ENCODE measurements at places on chromosomes 1 and 21. TPM values are rescaled to one million over a fixed set of nuclear protein-coding genes. Genes with fewer than 3 reads are reported as not detected.

- H3K4me1 ChIP-seq = peaks cover 17% of the 10 kb centered on the region
- H3K27ac ChIP-seq = no peak overlapping the region
- no peaks in the 10 kb centered on the region for H3K27me3 ChIP-seq
- H3K4me3 ChIP-seq = no peak overlapping the region
These were observed 185.7 kb upstream of the VAMP3 start for GRCh38 chr1:7585216-7585907.

DNA sequence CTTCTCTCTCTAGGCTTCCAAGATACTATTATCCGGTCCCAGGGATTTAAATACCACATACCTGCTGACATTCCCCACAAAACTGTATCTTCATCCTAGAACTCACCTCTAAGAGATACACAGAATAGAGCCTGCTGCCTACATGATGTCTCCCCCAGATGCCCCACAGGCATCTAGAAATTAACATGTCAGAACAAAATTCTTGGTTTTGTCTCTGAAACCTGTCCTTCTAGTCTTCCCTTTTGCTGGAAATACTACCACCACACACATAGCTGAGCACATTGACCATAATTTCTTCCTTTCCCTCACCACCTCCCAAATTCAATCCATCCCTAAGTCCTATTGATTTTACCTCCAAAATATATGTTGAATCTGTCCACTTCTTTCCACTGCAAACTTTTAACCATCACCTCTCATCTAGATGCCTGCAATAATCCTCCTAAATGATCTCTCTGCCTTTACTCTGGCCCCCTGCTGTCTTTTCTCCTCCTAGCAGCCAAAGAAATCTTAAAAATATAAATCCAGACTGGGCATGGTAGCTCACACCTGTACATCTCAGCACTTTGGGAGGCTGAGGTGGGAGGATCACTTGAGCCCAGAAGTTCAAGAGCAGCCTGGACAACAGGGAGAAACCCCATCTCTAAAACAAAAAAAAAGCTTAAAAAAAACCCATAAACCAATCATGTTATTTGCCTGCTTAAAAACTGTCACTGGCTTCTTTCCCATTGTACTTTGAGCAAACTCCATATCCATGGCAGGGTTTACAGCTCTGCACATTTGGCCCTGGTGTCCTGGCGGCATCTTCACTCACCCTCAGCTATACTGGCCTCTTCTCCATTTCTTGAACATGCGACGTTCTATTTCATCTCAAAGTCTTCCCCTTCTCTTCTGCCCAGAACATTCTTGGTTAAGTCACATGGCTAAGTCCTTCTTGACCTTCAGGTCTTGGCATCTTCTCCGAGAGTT is 6.2 kb upstream of the FAM76A start:
- no peaks in the 10 kb centered on the region for H3K36me3 ChIP-seq
- H3K27ac ChIP-seq = no peak overlapping the region
- no peaks in the 10 kb centered on the region for H3K27me3 ChIP-seq
- H3K4me3 ChIP-seq = no peak overlapping the region
- DNase-seq = no peak

DNA sequence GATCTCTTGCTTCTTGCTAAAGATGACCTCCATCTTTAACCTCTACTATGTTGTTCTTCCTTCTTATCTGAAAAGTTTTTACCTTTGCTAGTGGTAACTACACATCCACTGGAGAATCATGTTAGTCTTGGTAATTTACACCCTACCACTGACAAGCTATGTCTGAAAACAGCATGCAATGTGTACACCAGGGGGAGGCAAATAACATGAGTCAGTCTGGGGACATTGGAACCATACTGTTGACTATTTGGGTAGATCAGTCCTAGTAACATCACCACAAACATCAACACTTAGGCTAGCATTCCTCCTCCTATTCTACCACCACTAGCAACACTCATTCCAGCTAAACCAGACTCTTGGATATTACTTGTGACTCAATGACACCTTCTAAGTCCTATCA is 549.0 kb downstream of the KCNT2 start:
- H3K4me1 ChIP-seq = no peaks in the 10 kb centered on the region
- no peak overlapping the region for H3K27ac ChIP-seq
- no peaks in the 10 kb centered on the region for H3K36me3 ChIP-seq

DNA sequence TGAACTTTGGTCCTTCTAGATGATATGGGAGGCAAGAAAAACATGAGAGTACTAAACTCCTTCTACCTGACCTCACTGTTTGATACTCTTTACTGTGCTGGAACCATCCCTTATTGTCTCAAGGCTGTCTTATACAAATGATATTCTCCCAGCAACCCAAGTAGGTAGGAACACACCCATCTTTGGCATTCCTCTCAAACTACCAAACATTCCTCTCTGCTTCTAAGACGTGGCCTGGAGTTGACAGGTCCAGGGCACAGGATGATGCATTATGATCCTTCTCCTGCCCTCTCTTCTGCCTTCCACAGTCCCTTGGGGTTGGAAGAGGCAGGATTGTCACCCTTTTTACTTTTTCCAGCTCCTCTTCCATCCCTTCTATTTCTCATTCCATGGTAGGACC is 90.5 kb downstream of the SPATA17 start:
- H3K27me3 ChIP-seq = no peaks in the 10 kb centered on the region
- H3K4me1 ChIP-seq = no peaks in the 10 kb centered on the region
- H3K4me3 ChIP-seq = no peak overlapping the region
- DNase-seq = no peak

DNA sequence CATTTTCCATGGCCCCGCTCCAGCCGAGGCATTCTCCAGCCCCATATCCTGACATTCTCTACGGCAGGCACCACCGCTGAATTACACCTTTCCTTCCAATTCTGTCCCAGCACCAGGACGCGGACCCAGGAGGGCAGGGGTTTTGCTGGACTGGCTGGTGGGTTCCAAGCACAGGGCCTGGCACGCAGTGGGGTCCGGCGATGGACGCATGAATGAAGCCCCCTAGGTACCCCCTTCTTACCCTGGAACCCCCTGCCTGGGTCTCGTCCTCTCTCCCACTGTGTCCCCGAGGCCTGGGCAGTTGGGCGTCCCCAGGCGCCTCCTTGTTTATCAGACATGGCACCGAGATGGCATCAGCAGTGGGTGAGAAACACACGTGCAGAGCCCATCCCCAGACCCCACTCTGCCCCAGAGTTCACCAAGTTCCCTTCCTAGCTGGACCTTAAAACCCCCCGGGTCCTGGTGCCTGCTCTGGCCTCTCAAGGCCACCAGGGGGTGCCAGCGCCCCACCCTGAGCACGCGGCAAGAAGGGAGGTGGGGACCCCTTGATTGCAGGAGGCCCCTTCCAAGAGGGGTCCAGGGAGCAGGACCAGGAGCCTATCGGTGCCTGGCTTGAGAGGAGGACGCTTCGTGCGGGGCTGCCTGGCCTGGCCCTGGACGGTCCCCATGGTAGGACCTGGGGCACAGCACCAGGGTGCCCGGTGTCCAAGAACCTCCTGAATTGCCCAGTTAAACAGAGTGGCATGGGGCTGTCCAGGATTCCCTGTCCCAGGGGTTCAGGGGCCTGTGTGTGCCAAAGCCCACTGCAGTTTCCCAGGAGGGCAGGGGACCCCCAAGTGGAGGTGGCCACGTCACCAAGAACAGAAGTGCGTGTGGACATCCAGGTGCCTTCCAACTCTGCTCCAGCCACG is 46.1 kb downstream of the MEGF6 start:
- no peak overlapping the region for H3K4me3 ChIP-seq
- peaks cover 12% of the 10 kb centered on the region for H3K4me1 ChIP-seq
- H3K36me3 ChIP-seq = no peaks in the 10 kb centered on the region

DNA sequence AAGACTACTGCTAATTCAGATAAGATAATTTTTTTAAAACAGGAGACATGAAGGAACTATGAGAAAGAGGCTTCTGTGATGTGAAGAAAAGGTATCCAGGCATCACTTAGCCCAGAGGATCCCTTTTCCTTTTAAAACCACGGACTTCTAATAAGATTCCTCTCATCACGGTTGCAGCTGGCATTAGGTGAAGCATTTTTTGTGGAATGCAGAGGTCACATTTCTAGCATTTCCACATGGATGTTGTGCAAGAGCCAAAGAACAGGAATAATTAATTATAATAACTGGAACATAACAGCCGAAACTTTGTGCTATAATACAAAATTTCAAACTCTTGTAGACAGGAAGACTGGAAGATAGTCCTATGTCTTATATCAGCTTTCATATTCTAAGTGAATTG is 27.6 kb downstream of the CYP2J2 start:
- peaks cover 11% of the 10 kb centered on the region for H3K36me3 ChIP-seq
- H3K27ac ChIP-seq = no peak overlapping the region
- no peaks in the 10 kb centered on the region for H3K27me3 ChIP-seq
- DNase-seq = no peak
- no peak overlapping the region for H3K4me3 ChIP-seq
- no peaks in the 10 kb centered on the region for H3K4me1 ChIP-seq

DNA sequence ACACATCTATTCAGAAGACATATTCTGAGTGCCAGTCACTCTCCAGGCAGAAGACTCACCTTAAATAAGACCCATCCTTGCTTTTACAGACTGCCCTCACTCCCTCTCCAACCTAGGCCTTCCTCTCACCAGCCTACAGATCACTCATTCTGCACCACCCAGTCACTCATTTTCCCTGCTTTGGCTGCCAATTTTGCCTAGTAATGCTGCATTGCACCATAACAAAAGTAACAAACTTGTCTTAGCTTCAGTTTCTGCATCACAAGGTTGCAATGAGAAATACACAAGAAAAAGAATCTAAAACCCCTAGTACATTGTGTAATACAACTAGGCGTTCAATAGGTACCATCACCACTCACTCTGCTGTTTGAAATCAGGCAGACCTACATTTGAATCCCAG is 292.4 kb downstream of the PLPP3 start:
- H3K27ac ChIP-seq = no peak overlapping the region
- H3K36me3 ChIP-seq = no peaks in the 10 kb centered on the region
- H3K4me3 ChIP-seq = no peak overlapping the region
- H3K4me1 ChIP-seq = peaks cover 3% of the 10 kb centered on the region

KLF17 gene
- not detected for total RNA-seq

DNA sequence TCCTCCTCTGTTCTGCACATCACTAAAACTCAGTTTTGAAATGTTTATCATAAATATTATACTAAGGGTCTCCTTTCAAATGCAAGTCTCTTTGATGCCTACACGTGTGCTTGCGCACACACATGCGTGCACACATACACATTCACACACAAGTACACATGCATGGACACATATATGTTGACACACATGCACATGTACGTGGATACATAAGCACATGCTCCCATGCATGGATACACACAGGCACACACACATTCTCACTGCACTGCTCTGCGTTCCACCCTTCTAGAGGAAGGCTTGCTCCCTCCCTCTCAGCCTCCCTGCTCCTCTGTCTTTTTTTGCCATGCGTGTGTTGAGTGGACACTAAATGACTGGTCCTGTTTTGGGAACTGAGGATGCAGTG is 162.7 kb downstream of the PCP4 start:
- H3K4me1 ChIP-seq = no peaks in the 10 kb centered on the region
- no peaks in the 10 kb centered on the region for H3K27me3 ChIP-seq
- no peak overlapping the region for H3K4me3 ChIP-seq
- H3K36me3 ChIP-seq = no peaks in the 10 kb centered on the region

PCNT gene
- total RNA-seq = 58.6 TPM

ALPL gene
- 19.2 TPM for total RNA-seq

CCDC17 gene
- 2.9 TPM for total RNA-seq

GCSAML gene
- not detected for total RNA-seq

DNA sequence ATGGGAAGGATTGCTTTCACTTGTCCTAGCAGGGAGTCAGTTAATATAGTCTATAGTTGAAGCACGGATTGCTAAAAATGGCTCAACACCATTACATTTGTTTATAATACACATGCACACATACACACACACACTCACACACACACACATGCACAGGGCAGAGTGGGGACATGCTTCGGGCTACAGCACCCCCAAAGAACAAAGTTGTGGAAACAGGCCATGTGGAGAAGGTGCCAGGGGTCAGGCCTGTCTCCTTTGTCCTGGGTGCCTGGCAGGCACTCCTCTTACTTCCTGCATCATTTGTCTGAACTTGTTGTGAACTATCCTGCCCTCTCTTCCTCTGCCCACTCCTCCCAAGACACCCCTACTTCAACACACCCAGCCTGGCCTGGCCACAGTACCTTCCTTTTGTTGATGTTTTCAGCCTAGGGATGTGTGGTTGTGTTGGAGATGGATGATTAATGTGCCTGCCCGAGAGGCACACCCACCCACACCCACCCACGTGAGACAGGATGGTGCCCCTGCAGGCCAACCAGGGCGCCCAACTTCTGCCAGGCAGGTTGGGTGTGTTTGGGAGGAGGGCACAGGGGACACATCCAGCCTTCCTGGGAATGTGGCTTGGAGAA is 17.5 kb downstream of the RASSF5 start:
- no peaks in the 10 kb centered on the region for H3K36me3 ChIP-seq
- H3K27ac ChIP-seq = no peak overlapping the region
- H3K4me1 ChIP-seq = peaks cover 21% of the 10 kb centered on the region
- no peaks in the 10 kb centered on the region for H3K27me3 ChIP-seq
- no peak overlapping the region for H3K4me3 ChIP-seq

- H3K4me3 ChIP-seq = no peak overlapping the region
- peak overlapping the region; percentile 53 for H3K27ac ChIP-seq
- no peaks in the 10 kb centered on the region for H3K36me3 ChIP-seq
- DNase-seq = no peak
- peaks cover 64% of the 10 kb centered on the region for H3K4me1 ChIP-seq
These were observed 18.7 kb downstream of the SMAP2 start for GRCh38 chr1:40392221-40392620.

DNA sequence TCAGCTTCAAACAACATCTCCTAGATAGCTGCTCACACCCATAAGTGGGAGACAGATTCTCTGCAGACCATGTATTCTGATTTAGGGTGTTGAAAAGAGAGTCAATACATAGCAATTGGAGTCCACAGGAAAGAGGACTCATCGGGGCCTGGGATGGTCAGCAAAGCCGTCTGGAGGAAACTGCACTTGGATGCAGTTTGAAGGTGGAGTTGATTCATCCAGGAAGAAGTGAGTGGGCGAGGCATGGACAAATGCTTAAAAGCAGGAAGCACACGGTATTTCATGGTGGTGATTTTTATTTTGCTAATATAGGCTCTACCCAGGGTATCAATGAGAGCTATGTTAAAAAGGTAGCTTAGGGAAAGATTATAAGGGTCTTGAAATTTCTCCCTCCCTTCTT is 36.8 kb upstream of the DIRAS3 start:
- H3K27me3 ChIP-seq = no peaks in the 10 kb centered on the region
- H3K27ac ChIP-seq = no peak overlapping the region
- no peak overlapping the region for H3K4me3 ChIP-seq
- no peaks in the 10 kb centered on the region for H3K4me1 ChIP-seq
- H3K36me3 ChIP-seq = no peaks in the 10 kb centered on the region
- DNase-seq = no peak

DNA sequence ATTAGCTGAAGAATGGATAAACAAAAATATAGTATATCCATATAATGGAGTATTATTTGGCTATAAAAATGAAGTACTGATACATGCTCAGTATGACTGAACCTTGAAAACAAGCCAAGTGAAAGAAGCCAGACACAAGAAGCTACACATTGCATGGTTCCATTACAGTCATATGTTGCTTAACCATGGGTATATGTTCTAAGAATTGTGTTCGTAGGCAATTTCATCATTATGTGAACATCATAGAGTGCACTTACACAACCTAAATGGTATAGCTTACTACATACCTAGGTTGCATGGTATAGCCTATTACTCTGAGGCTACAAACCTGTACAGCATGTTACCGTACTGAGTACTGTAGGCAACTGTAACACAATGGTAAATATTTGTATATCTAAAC is 28.6 kb upstream of the FCAMR start:
- no peak for DNase-seq
- H3K27ac ChIP-seq = no peak overlapping the region
- H3K4me3 ChIP-seq = no peak overlapping the region
- no peaks in the 10 kb centered on the region for H3K4me1 ChIP-seq

All from tibial nerve (tissue), 4 donors.